ENCODE measurements at places on chromosomes 5 and 9. TPM values are rescaled to one million over a fixed set of nuclear protein-coding genes. Genes with fewer than 3 reads are reported as not detected.

- DNase-seq: no peak
These were observed 195.9 kb downstream of the RFK start for GRCh38 chr9:76198336-76198735.

GRCh38 chr5:147712598-147712997, 69.9 kb downstream of the JAKMIP2 start:
- no peak for DNase-seq

- DNase-seq: no peak
These were observed 749.9 kb upstream of the NUDT12 start for GRCh38 chr5:104312481-104312880.

GRCh38 chr5:159844267-159845121, 71.8 kb upstream of the ADRA1B start:
- no peak for DNase-seq

GRCh38 chr5:61279725-61280124, 52.3 kb upstream of the ZSWIM6 start:
- DNase-seq: no peak

The C9 gene
- 0.34 TPM for total RNA-seq

The PDE8B gene
- total RNA-seq: under 0.01 TPM

DNA sequence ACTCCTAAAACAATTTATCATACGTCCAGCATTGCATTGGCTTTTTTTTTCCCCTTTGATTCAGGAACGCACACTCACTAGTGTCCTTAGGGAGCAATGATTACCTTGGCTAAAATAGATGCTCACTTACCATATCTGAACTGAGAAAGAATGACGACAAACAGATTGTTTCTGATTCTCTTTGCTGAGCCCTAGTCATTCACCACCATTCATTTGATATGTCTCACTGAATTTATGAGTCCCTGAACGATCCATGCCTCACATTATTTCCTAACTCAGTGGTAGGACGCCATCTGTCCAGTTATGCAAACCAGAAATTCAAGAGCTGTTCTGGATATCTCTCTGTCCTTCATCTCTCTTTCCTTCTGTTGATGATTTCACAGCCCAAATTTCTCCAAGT, 39.3 kb upstream of the DAB2 start:
- no peak for DNase-seq

DNA sequence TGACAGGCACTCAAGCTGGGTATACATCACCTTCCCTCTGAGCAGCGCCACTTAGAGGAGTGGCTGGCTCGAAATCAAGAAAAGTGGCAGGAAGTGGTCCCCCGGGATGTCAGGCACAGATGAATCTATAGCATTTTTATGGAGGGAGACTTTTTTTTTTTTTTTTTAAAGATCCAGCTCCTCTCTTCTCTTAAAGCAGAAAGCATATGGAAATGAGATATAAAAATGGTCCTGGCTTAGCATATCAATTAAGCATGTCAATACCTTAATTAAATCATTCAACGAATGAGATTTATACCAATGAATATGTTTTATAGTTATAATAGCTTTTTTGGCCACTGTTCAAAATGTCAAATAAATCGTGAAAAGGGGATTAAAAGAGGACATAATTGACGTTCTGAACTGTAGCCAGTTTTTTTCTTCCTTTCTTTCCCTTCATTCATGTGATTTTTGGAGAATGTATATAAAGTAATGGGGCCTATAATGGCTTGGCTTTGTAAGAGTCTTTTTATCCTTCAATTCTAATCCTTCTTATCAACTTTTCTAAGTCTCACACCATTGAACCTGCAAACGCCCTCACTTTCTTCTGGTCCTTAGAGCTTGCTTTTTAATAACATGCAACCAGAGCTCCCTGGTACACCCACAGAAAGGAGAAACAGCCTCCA, 319.2 kb upstream of the PANK3 start:
- DNase-seq: no peak

DNA sequence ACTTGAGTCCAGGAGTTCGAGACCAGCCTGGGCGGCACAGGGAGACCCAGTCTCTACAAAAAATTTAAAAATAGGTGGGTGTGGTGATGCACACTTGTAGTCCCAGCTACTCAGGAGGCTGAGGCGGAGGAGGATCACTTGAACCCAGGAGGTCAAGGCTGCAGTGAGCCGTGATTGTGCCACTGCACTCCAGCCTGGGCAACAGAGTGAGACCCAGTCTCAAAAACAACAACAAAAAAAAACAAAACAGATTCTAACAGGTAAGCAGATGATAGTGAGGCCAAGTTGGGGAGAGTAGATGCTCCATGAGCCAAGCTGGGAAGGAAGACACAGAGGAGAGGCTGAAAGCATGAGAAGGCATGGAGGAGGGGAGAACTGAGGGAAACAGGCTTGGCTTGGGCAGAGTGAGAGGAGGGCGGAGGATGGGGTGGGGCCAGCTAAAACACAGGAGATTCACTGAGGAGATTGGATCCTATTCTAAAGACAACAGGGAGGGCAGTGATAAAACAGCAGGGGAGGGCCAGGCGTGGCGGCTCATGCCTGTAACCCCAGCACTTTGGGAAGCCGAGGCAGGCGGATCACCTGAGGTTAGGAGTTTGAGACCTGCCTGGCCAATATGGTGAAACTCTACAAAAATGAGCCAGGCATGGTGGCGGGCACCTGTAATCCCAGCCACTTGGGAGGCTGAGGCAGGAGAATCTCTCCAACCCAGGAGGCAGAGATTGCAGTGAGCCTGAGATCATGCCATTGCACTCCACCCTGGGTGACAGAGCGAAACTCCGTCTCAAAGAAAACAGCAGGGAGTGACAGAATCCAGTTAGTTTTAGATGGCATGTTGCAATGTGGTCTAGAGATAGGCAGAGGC, 8.4 kb downstream of the RPS14 start:
- DNase-seq: no peak

GRCh38 chr5:4005335-4005734, 409.7 kb downstream of the IRX1 start:
- no peak for DNase-seq

- DNase-seq: no peak
These were observed 1.9 kb upstream of the RACK1 start for GRCh38 chr5:181245427-181246275.

DNA sequence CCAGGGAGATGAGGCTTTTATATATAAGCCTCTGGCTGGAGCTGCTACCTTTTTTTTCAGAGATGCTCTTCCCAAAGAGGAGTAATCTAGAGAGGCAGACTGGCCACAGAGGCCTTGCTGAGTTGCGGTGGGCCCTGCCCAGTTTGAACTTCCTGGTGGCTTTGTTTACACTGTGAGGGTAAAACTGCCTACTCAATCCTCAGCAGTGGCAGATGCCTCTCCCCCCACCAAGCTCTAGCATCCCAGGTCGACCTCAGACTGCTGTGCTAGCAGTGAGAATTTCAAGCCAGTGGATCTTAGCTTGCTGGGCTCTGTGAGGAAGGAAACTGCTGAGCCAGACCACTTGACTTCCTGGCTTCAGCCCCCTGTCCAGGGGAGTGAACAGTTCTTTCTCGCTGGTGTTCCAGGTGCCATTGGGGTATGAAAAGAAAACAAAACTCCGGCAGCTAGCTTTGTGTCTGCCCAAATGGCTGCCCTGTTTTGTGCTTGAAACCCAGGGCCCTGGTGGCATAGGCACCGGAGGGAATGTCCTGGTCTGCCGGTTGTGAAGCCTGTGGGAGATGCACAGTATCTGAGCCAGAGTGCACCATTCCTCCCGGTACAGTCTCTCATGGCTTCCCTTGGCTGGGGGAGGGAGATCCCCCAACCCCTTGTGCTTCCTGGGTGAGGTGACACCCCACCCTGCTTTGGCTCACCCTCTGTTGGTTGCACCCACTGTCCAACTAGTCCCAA, 219.5 kb upstream of the IZUMO3 start:
- no peak for DNase-seq

- DNase-seq: no peak
These were observed 28.4 kb upstream of the KCNIP1 start for GRCh38 chr5:170475294-170476000.

- no peak for DNase-seq
These were observed 544.4 kb downstream of the EFNA5 start for GRCh38 chr5:107126341-107126740.

- no peak for DNase-seq
These were observed 8.0 kb downstream of the RNF44 start for GRCh38 chr5:176529116-176529740.

DNA sequence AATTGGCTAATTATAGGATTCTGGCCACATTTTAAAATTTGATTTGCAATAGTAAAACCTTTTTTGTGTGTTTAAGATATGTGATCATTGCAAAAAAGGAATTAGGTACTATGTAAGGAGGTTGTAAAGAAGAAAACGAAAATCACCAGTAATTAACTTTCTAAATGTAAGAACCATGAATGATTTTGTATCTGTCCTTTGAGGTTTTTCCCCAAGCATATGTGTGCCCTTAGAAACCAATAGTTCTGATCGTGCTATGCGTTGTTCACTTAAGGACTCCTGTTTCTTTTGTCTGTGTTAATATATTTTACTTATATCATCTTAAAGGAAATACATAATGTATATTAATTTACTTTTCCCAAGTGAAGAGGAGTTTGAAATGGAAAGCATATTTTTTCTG, 410.2 kb downstream of the PSAT1 start:
- no peak for DNase-seq

DNA sequence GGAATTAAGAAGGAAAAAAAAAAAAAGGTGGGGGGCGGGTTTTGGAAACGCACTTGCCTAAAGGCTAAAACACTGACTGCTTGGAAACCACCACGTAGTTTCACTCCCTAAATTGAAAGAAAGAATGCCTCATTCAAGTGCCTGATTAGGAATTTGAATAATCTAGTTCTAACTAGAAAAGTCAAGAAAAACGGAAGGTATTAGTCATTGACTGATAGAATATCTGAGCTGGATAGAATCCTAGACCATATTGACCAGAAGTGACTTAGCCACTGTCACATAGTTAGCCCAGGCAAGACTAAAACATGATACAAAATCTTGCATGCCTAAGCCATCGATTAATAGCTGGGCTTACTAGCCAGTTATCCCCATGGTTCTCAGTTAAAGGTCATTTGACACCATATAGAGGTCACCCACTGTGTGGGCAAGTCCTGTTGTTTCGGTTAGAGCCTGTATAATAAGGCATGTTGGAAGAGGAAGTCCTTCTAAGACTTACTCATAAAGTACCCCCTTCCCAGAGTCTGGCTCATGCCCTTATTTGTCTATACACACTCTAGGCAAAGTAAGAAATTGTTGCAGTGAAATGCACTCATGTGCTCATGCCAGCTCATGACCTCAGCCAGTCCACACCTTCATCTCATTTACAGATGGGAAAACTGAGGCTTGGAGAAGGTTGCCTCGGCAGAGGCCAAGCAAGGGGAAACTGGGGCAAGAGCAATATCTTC, 40.2 kb downstream of the SH3RF2 start:
- DNase-seq: peak; percentile 16

DNA sequence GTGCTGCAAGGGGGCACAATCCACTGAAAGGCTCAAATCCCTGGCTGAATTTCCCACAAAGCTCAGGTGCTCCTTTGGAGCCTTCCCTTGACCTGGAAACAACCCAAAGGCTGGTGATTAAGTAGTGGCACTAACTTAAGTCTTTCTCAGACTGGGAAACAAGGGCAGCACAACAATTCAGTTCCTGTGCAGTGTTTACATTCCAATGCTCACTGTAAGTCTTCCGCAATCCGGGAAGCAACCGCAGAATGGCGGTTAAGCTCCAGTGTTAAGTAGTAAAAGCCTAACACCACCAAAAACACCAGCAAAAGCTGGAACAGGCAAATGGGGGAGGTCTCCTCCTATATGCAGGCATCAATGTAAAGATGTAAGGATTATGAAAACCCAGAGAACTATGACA, 117.2 kb downstream of the TRPM3 start:
- DNase-seq: no peak
